ENCODE measurements at places on chromosomes 7 and 10.

- DNase-seq: no peak
These were observed 43.1 kb upstream of the GATAD1 start for GRCh38 chr7:92404170-92404614.

- DNase-seq: no peak
These were observed 20.8 kb downstream of the LAMB4 start for GRCh38 chr7:108109221-108109908.

DNA sequence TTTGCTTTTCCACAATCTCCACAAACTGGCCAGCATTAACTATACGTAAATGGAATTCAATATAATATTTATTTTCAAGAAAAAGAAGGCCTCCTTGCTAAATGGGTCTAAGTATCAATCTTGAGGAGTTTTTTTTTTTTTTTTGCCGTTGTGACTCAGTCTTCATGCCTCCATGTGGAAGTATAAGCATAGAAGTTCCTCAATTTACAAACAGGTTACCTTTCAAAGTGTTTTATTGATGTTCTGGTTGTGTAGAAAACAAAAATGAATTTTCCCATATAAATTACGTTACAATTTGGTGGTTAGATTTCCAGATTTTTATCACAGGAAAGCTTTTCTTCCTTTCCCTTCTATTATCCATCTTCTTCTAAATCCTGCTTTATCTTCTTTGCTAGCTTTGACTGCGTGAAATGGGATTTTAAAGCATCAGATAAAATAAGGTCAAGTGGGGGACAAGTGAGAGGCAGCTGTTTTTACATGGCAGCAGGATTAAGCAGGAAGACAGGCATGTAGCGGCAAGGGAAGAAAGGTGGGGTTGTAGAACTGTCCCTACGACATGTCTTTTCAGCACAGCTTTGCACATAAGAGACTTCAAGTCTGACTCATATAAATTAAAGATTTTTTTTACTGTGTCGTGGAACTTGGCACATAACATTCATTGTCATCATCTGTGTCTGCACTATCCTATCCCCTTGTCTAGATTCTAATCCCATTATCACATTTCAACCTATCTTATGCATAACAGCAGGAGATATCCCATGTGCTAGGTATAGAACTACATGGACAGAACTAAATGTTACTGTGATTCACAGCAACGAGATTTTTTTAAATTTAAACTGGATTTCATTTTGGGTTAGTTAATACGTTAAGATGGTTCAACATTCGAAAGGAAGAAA lies 135.3 kb upstream of the FAM3C start:
- DNase-seq: no peak

- DNase-seq: no peak
These were observed 243.9 kb upstream of the TCERG1L start for GRCh38 chr10:131555406-131555805.

GRCh38 chr10:100742076-100742771 lies 3.2 kb upstream of the PAX2 start:
- no peak for DNase-seq

GRCh38 chr7:42746214-42746613 lies 165.7 kb downstream of the C7orf25 start:
- no peak for DNase-seq

DNA sequence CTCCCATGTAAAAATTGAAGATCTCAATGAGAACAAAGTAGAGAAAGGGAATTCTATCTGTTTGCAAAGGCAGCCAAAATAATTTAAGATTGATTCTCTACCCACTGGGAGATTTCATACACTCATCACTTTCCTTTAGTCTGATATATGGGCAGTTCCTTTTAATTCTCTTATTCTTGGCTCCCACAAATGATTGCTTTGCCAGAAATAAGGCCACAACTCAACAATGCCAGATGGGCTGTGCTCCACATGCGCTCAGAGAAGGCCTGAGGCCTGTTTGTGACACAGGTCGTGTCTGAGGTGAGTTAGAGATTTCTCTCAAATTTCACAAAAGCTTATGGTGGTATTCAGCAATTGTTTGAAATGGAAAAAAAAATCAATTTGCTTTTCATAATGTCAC lies 501.9 kb upstream of the SEMA3D start:
- no peak for DNase-seq

GRCh38 chr7:157528785-157529341 lies 192.1 kb downstream of the DNAJB6 start:
- no peak for DNase-seq

GRCh38 chr10:22698941-22699440 lies 15.4 kb downstream of the PIP4K2A start:
- no peak for DNase-seq

GRCh38 chr10:130807721-130808120 lies 503.8 kb downstream of the TCERG1L start:
- DNase-seq: no peak

GRCh38 chr10:22228943-22229801 lies 11.4 kb upstream of the EBLN1 start:
- DNase-seq: peak; percentile 71

DNA sequence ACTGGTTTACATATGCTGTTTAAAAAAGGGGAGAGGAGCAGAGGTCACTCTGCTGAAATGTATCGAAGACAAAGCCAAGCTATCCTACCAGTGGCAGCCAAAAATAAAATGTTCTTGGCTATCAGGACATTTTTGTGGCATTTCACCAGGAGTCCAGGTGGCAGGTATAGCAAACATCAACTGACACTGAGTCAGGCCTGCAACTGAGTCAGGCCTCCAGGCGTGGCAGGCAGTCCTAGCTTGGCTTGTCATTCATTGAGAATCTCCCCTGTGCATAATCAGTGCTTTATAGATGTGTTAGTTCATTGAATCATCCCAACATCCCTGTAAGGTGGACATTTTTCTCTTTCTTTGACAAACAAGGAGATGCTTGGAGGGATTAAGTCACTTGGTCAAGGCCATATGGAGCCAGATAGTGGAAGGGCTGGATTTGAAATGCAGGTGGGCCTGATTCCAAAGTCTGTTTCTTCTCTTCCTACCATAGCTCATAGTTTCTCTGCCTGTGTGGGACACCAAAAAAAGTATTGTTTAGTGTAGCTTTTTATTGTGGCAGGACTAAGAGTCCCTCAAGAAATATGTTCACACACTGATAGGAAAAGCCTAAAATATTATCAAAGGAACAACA lies 4.3 kb downstream of the DYNC1I1 start:
- no peak for DNase-seq

GRCh38 chr7:73679709-73680108 lies 3.5 kb downstream of the DNAJC30 start:
- DNase-seq: no peak

- no peak for DNase-seq
These were observed 1.6 kb upstream of the PPP2R2D start for GRCh38 chr10:131899116-131899690.

GRCh38 chr7:12947465-12947864 lies 260.0 kb downstream of the ARL4A start:
- DNase-seq: no peak

- no peak for DNase-seq
These were observed 34.6 kb upstream of the HECW1 start for GRCh38 chr7:43077732-43078391.

GRCh38 chr10:87849001-87849400 lies 14.3 kb downstream of the KLLN start:
- DNase-seq: no peak

GRCh38 chr7:123079021-123079420 lies 83.5 kb upstream of the TAS2R16 start:
- DNase-seq: no peak

GRCh38 chr10:84178160-84178609 lies 4.6 kb downstream of the GPR15LG start:
- DNase-seq: no peak

- no peak for DNase-seq
These were observed 119.4 kb downstream of the EVX1 start for GRCh38 chr7:27362026-27362425.

DNA sequence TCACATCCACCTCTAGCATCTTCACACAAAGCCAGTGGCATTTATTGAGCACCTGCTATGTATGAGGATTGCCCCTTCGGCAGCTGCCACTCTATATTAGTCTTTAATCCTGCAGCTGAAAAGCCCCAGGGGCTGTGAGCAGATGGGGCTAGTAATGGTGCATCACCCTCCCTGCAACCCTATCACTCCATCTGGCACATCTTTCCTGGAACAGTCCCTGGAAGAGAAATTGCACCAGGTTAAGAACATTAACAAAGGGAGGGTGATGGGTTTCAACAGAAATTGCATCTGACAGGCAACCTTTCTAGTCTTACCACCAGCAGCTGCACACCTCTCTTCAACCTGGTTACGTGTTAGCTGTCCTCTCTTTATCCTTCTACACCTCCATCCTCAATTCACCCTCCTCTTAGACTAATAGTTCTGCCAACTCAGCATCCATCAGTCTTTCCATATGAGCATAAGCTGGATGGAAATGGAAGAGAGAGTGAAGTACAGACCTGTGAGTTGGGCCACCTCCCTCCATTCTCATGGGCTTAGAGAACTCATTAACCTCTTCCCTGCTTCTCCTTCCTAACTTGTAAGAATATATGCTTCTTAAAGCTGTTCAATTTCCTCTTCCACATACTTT lies 168.6 kb upstream of the NEBL start:
- no peak for DNase-seq

GRCh38 chr10:70615784-70616522 lies 13.4 kb upstream of the PRF1 start:
- DNase-seq: no peak

DNA sequence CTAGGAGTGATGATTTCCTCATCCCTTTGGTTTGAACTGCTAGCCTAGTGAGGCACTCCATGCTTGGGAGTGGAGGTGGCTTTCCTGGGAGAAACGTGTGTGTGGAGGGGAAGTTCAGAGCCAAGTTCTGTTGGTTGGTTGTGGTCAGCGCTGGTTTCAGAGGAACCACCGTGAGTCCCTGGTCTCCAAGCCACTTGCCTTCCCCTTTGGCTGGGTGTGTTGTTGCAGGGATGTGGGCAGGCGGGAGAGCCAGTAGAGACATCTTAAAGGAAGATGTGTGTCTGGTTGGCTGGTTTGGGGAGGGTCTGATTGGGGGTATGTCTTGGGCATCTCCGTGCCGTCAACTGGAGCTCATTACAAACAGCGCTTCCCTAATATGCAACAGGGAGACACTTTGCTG lies 130.8 kb upstream of the TCF7L2 start:
- DNase-seq: no peak

DNA sequence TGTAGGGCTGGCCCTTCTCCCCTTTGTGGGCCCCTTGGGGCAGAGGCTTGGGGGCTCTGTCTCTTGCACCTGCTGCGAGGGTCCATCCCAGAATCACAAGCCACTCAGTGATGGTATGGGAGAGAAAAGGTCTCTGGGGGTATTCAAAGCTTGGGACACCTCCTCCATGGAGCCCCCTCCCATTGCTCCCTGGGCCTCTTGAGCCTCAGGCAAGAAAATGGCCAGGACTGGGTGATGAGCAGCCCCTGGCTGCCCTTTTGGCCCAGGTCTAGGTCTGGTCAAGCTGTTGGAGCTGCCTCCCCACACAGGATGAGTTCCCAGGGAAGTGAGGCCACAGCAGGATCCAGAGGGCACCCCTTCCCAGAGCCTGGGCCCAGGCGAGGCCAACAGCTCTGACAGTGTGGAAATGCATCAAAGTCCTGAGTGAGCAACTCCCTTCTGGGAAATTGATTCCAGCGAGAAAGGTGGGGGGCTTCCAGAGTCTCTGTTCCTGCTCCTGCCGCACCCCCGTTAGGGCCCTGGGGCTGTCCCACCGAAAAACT lies 3.4 kb upstream of the MYL7 start:
- DNase-seq: no peak

DNA sequence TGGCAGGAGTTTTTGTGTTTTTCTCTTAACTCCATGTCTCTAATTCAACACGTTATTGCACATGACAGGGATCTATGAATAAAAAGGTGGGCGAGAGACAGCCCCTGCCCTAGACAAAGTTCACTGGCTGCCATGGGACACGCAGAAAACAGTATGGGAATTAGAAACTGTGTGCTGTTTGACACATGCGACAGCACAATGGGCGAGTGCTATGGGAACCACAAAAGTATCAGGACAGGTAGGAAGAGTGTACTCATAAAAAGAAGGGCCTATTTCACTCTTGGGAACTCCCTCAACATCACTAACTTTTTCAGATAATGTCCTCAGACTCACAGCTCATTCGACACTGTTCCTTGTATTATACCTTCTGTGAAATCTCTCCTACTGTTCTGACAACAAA lies 45.7 kb downstream of the MINDY3 start:
- no peak for DNase-seq

- DNase-seq: no peak
These were observed 47.1 kb upstream of the WASL start for GRCh38 chr7:123795917-123796316.

Data from activated T-helper 1 cell treated with Interleukin-2 at 50 U/mL for 16 hours (primary cell).